ENCODE measurements at places on chromosomes 11 and 22.
A peak's percentile ranks its signal among the peaks of the same experiment; 100 is the strongest.

GRCh38 chr22:19820880-19821522 is 33.7 kb downstream of the GNB1L start:
- no peak for DNase-seq

GRCh38 chr11:34604145-34604544 is 16.7 kb upstream of the EHF start:
- no peak for DNase-seq

GRCh38 chr11:98630736-98631135 is 390.0 kb upstream of the CNTN5 start:
- DNase-seq: no peak

DNA sequence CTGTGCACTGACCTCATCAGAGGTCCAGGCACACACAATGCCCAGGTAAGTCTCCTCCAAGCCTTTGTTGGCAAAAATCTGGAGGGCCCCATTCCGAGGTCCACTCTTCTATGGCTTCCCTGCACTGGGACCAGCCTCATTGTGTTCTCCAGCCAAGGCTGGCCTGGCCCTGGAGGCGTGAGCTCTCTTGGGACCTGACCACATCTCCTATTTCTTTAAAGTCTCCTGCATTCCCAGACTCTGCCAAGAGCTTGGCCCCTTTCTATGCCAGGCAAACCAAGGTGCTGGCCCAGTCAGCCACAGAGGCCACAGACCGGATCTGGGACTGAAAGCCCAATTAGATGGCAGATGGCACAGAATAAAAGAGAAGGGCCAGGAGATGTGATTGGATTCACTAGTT is 55.1 kb downstream of the C11orf58 start:
- DNase-seq: no peak

DNA sequence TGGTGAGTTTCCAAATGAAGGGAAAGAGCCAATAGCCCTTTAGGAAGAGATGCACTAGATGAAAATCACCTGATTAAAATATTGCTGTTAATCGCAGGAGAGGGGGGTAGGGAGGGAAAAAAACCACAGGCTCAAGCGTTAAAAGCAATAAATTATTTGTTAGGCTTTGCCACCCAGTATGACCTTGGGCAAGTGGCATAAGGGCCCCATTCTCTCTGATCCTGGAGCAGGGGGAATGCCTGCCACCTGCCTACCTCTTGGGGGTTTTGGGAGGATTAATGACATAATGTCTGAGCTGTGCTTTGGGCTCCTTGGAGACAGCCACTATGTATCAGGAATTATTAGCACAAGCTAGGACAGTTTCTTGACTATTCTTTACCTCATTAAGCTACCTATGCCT is 80.0 kb downstream of the ZNRF3 start:
- DNase-seq: no peak

GRCh38 chr11:33942954-33943353 is 51.1 kb upstream of the LMO2 start:
- DNase-seq: no peak

- no peak for DNase-seq
Measured at GRCh38 chr22:33472462-33473344, 414.5 kb upstream of the SYN3 start.

- DNase-seq: no peak
Measured at GRCh38 chr11:130151196-130151595, 8.4 kb upstream of the ST14 start.

GRCh38 chr11:99370549-99371216 is 349.9 kb downstream of the CNTN5 start:
- DNase-seq: peak; percentile 16

DNA sequence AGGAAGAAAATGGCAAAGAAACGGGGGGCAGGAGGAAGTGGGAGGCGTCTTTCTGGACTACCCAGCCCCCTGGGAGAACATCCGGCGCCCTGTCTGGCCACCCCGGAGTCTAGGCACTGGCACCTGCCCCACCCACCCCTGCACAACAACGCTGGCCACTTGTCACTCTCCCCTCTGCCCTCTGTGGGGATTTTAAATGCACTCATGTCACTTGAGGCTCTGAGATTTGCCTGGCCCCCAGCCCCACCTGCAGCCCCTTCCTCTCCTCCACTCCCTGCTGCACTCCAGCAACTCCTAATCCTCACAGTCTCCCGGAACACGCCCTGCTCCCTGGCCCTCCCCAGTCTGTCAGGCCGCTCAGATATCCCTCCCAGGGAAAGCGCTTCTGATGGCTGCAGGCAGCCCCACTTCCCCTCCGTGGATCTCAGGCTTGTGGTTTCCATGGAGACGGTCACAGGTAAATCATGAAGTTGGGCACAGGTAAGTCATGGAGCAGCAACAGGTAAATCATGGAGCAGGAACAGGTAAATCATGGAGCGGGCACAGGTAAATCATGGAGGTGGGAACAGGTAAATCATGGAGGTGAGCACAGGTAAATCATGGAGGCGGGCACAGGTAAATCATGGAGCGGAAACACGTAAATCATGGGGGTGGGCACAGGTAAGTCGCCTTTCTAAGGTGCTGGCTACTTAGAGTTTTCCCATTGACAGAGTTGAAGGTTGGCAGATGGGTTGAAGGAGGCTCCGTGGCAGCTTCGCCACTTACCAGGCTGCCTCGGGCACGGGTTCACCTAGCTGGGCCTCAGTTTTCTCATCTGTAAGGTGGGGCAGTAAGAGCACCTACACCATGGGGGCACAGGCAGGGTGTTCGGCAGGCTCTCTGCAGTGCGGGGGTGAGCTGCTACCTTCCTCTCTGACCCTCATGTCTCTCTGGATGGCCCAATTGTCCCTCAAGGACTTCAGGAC is 79.0 kb upstream of the SHISAL1 start:
- peak; percentile 9 for DNase-seq

- no peak for DNase-seq
Measured at GRCh38 chr11:65418431-65418680, 4.2 kb upstream of the NEAT1 start.

- peak; percentile 5 for DNase-seq
Measured at GRCh38 chr11:62146476-62147200, 22.8 kb downstream of the INCENP start.

- DNase-seq: no peak
Measured at GRCh38 chr22:23276656-23277582, 96.6 kb downstream of the BCR start.

- DNase-seq: no peak
Measured at GRCh38 chr11:113521737-113522517, 46.7 kb upstream of the DRD2 start.

DNA sequence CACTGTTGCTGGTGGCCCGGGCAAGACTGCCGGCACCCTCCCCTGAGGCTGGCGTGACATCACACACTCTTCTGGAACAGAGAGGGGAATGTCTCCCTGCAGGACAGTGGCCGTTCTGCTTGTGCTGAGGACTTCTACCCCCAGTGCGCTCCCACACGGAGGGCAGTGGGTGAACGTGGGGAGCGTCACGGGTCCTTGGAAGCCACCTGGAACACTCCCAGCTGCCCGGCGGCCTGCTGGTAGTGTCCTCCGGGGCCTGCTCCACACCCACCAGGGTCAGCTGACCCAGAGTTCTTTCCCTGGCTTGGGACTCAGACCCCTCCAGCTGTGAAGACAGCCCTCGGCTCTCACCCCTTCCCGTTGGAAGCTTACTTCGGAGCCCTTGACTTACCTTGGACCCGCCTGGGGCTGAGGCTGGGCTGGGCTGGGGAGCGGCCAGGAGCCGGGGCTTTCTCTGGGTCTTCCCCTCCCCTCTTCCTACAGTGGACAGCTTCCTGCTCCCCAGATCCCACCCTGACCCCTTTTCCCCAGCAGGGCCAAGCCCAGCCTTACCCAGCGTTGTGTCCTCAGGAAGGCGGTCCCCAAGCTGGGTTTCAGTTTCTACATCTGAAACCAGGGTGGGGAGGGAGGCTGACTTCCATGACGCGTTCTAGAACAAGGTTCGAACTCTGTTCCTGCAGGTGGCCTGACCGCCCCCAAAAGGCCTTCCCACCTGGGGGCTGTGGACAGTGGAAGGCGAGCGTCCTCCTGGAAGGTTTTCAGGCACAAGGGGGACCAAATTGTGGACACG is 14.8 kb upstream of the GAL start:
- no peak for DNase-seq

- DNase-seq: no peak
Measured at GRCh38 chr11:33696931-33697638, 3.5 kb downstream of the C11orf91 start.

DNA sequence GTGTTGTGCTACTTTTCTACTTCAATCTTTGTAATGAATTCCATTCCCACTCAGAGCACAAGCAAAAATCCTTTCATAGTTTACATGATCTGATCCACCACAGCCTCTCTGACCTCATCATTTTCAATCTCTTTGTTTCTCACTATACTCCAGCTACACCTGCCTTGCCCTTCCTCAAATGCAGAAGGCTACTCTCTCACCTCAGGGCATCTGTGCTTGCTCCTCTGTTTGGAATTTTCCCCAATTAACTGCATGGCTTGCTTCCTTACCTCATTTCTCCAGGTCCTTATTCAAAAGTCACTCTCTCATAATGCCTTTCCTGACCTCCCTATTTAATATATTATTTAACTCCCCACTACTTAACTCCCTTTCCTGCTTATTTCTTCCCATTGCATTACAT is 100.6 kb upstream of the OLFML1 start:
- DNase-seq: no peak

DNA sequence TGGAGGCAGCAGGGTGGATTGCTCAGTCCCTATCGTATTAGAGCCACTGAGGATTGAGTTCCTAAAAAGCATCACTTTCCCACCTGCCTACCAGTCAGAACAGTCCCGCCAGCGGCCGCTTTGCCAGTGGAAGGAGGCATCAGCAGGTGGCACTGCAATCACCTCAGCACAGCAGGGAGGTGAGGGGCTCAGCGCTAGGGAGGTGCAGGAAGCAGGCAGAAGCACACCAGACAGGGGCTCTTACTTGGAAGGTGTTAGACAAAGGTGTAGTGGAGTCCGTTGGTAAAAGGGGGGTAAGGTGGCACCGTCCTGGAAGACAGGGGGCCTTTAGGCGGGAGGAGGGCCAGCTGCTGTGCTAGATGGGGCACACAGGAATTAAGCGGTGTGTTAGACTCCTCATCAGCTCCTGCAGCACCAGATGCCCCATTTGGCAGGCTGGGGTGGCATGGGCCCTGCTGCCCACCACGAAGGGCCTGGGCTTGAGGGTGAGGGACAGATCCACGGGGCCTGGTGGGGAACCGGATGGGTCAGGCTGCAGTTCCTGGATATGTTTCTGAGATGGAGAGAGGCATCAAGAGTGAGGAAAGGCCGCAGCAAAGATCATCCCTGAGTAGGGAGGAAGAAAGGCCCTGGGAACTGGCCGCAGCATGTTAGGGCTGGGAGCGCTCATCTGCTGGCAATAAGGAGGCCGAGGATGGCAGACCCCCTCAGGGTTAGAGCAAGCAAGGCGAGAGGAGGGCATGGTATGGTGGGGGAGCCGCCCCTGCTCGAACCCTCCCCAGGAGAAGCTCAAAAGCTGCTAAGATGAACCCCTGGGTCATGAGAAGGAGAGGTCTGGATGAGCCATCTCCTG is 42.5 kb downstream of the C11orf58 start:
- DNase-seq: no peak

GRCh38 chr11:1293619-1294015 is 15.8 kb downstream of the TOLLIP start:
- DNase-seq: no peak

DNA sequence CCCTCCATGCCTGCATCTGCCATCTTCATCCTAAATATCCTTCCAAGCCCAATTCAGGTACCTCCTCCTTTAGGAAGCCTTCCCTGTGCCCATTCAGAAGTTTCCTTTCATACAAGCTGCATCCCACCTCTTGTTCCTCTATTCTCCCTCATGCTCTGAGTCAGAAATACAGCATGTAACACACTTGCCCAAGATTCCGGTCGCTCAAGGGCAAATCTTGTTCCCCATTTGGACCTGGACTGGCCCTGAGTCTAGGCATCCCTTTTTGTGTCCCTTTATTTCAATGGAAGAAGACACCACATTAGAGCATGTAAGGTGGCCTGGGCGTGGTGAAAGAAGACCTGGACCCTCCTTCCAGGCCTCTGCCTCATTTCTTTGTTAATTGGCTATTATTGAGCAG is 38.5 kb downstream of the RTL6 start:
- no peak for DNase-seq

DNA sequence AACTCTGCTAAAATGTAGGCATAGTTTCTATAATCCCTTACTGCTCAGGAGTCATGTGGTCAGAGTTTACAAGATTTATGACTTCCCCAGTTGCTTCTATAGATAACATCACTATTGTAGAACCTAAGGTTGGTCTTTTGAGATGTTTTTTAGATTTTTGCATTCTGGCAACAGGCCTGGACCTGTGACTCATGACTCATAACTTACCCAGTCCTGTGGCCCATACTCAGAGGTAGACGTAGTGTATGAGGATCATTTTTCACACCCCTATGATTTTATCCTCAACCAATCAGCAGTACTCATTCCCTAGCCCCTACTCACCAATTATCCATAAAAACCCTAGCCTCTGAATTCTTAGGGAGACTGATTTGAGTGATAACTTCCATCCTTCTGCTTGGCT is 384.4 kb upstream of the DDI1 start:
- DNase-seq: no peak

DNA sequence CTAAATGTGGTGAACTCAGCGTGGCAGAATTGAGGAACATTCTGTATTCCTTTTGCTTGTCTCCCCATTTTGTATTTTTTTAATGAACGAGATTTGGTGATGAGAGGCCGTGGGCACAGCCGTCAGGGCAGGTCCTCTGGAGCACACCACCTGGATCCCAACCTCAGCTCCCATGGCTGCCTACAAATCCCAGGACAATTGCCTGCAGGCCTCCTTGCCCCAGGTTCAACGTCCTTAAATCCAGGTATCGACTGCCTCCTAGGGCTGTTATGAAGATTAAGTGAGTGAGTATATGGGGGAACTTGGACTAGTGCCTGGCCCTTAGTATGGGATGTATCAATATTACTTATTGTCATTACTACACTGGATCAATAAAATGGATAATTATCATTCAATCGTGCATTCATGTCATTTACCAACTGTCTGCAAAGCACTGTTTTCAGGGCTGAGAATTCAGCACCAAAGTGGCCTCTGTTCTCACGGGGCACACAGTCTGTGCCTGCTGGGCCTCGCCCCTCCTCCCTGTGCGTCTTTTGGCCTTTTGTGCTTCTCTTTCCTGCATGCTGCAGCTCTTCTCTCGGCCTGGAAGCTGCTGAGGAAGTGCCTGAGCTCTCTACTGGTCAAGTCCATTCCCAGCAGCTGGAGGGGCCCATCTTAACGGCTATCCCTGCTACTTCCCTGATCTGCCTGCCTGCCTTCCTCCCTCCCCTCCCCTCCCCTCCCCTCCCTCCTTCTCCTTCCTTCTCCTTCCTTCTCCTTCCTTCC is 1343.7 kb downstream of the BRD1 start:
- no peak for DNase-seq

GRCh38 chr22:31127181-31127772 is 4.5 kb downstream of the INPP5J start:
- DNase-seq: peak; percentile 68
